Fibroblast of villous mesenchyme (primary cell): ENCODE measurements at places on chromosomes 3 and 15.

GRCh38 chr3:10195366-10196089 lies 30.8 kb downstream of the IRAK2 start:
- DNase-seq = no peak

DNA sequence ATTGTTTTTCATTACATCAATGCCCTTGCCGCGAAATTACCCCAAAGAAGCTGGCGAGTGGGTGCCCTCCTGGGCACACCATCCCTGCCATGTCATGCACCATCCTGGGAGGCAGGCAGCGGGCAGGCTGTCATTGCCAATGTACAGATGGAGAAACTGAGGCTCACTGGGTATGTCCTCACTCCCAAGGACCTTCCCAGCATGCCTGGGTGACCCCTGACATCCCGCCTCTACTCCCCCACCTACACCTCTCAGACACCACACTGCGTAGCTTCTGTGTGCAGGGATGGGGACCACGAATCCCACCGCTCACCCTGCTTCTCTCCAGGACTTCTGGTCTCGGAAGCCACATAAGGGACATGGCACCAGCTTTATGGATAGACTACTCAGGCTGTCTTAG lies 41.0 kb upstream of the SLC41A3 start:
- DNase-seq = no peak

DNA sequence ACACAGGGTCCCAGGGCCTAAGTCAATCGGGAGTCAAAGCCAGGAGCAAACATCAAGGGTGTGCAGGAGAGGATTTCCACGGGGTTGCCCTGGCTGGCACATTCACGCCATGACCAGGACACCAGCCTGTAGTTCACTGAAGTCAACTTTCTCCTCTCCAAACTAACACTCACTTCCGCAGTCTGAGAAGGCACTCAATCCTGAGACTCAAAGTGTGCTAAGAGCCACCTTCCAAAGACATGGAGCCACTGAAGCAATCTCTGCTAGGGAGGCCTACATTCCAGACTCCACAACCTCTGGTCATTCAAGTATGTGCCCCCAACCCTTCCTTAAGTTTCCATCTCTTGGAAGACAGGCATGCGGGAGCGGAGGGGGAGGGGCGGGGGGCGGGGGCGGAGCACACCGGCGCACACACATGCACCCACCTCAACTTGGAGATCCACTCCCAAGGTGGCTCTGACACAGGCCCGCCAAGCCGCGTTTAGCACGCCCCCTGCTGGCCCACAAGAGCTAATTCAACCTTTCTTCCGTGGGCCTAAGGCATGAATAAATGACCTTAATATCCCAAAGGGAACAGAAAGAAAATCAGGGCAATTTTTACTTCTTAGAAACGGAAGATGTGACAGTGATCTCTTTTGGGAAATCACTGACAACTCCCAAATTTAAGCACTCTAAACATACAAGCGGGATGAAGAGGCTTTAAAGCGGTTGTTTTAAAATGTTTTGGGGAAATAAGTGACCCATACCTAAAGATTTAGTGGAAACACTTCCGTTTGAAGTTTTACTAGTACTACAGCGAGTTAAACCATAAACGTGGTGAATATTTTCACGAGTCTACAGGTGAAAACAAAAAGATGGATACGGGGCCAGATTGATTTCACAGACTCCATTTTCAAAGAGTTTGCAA lies 162.5 kb upstream of the CHRNA7 start:
- DNase-seq = peak; percentile 28

- DNase-seq = no peak
Observed at GRCh38 chr3:150107429-150108175, 136.9 kb upstream of the PFN2 start.

GRCh38 chr3:98697225-98697624 lies 65.9 kb upstream of the ST3GAL6 start:
- DNase-seq = no peak

- no peak for DNase-seq
Observed at GRCh38 chr15:96487245-96487644, 156.7 kb downstream of the NR2F2 start.

- no peak for DNase-seq
Observed at GRCh38 chr3:101665357-101665756, 11.6 kb downstream of the ZBTB11 start.

GRCh38 chr3:143120716-143121240 lies 1.2 kb downstream of the CHST2 start:
- DNase-seq = no peak

DNA sequence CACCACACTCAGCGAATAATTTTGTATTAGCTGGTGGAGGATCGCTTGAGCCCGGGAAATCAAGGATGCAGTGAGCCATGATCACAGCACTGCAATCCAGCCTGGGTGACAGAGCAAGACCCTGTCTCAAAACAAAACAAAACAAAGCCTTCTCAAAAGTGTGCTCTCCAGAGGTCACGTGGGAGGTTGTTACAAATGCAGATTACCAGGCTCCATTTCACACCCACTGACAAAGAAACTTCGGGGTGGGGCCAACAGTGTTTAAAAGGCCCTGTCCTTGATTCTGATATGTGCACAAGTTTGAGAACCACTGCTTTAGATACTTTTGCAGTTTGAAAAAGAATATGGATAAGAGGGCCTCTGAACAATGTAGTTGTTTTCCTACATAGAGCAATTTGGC lies 80.5 kb downstream of the UBE2E2 start:
- DNase-seq = no peak

- no peak for DNase-seq
Observed at GRCh38 chr3:5972586-5972985, 785.1 kb downstream of the EDEM1 start.

- DNase-seq = peak; percentile 58
Observed at GRCh38 chr3:57160076-57160764, 4.9 kb downstream of the IL17RD start.

- no peak for DNase-seq
Observed at GRCh38 chr3:13294442-13295351, 125.4 kb downstream of the NUP210 start.

- DNase-seq = no peak
Observed at GRCh38 chr15:42140383-42141070, 15.9 kb downstream of the PLA2G4F start.

- no peak for DNase-seq
Observed at GRCh38 chr3:102715030-102715697, 280.3 kb downstream of the ZPLD1 start.

- DNase-seq = peak; percentile 99
Observed at GRCh38 chr3:139302084-139302800, 41.6 kb upstream of the MRPS22 start.

DNA sequence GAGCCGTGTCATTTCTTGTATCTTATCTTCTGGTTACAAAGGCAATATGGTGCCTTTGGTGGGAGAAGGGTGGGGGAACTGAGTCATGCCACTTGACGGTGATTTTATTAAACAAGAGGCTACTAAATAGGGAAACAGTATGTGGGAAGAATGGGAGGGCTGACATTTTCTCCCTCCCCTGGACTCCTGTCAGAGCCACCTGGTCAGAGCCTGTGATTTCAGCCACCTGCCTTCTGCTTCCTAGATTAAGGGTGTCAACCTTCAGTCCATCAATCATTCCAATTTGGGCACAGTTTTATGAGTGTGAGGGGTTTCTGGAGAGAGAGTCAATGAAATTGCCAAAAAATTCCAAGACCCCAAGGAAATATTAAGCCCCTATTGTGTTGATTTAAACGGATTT lies 87.4 kb downstream of the CHDH start:
- DNase-seq = no peak

- no peak for DNase-seq
Observed at GRCh38 chr3:24614359-24614758, 119.7 kb upstream of the THRB start.

DNA sequence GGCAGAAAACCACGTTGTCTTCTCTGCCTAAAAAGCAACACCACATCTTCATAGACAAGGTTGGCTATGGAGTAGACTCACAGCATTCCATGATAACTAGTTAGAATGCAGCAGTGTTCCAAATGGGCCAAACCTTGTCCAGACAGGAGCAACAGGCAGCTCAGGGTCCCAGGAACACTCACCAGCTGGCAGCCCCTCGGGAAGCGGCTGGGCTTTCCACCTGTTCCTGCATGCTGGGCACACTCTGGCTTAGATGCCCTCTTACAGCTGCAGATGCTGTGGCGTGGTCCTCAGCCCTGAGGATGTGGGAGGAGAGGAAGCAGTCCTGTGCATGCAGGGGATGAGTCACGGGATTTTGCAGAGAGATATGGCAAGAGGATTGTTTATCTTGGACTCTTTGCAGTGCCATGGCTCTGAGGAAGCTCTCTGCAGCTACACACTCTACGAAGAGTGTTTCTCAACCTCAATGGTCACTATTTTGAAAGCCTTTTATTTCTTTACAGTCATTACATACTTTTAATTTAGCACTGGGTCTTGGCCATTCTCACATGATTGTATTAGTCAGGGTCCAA lies 11.3 kb downstream of the NRROS start:
- peak; percentile 95 for DNase-seq

- DNase-seq = peak; percentile 12
Observed at GRCh38 chr15:72315706-72316370, 4.1 kb downstream of the CELF6 start.

- peak; percentile 73 for DNase-seq
Observed at GRCh38 chr3:152159328-152159727, 109.4 kb upstream of the MBNL1 start.

DNA sequence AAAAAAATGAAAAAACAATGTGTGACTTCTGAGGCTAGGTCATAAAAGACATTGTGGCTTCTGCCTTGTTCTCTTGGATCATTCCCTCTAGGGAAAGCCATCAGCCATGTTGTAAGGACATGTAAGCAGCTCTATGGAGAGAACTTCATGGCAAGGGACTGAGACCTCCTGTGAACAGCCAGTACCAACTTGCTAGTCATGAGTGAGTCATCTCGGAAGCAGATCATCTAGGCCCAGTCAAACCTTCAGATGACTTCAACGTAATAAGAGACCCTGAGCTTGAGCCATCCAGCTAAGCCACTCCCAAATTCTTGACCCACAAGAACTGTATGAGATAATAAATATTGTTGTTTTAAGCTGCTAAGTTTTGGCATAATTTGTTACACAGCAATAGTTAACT lies 4.9 kb downstream of the MON1A start:
- peak; percentile 34 for DNase-seq

- DNase-seq = no peak
Observed at GRCh38 chr3:46576879-46577278, 10.8 kb upstream of the LRRC2 start.

DNA sequence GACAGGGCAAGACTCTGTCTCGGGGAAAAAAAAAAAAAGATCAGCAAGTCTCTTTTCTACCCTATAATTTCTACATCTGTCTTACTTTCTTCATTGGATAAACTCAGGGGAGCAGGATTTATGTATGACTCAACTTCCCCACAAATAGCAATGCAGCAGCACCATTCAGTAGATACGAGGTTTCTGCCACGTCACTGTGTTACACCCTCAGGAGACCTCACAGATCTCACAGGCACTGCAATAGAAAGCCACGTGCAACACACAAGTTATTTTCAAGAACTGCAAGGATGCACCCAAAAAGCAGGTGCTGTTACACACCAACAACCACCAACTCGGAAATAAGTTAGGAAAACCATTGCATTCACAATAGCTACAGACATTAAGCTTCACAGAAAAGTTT lies 30.2 kb downstream of the TSPAN3 start:
- no peak for DNase-seq

GRCh38 chr3:373193-373779 lies 176.7 kb downstream of the CHL1 start:
- no peak for DNase-seq

DNA sequence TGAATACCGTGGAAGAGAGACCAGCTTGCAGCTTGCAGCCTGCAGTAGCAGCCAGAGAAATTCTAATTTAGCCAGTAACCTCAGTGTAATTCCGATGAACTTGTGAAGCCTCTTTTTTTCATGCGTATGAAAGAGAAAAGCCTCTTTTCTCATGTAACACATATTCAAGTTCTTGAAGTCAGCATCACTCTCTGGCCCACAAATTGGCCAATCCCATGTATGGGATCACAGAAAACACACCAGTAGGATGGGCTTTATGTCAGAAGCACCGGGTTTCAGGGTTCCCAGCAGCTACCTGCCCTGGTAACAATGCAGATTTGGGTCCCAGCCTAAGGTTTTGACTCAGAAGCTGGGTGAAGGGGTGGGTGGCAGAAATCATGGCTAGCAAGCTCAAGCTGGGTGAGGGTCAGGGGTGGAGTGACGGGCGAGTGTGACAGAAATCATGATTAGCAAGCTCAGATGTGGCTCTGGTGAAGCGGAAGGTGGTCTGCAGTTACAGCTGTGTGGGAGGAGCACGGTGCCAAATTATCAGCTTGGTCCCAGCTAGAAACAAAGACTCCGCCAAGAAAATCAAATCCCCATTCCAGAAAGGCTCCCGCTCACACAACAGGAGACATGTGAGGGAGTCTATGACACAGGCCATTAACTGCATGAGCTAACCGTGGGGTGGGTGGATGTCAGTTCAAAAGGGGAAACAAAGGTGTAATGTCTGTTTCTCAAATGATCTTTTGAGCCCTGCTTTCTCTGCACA lies 86.6 kb downstream of the SNRK start:
- DNase-seq = no peak

DNA sequence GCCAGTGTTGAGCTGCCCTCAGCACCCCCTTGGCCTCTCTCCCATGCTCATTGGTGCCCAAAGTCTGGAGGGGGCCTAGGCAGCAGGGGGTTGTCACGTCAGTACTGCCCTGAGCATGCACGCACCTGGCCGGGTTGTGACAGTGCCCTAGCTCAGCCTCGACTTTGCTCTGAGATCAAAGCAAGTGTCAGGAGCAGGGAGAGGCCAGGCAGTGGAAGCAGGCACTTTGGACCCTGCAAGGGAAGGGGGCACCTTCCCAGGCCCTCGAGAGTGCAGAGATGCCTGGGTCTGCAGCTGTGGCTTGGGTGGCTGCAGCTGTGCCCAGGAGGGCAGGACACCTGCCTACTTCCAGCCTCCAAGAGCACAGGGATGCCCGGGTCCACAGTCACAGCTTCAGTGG lies 561.3 kb downstream of the NLGN1 start:
- DNase-seq = no peak

DNA sequence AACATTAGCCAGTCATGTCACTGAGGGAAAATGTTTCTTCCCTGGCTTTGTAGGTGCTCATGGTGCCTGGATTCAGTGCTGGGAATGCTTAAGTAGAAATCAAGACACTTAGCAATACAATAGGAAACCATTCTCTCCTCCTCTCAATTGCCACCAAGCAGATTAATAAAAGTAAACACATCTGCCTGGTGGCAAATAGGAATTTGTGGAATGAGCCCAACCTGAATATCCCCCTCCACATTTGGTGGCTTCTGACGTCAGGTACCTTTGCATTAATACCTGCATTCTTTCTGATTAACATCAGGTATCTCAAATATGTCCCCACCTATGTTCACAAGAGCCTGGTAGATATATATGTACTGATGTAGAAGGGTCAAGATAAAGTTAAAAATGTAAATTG lies 42.7 kb downstream of the PPP2R3A start:
- no peak for DNase-seq

DNA sequence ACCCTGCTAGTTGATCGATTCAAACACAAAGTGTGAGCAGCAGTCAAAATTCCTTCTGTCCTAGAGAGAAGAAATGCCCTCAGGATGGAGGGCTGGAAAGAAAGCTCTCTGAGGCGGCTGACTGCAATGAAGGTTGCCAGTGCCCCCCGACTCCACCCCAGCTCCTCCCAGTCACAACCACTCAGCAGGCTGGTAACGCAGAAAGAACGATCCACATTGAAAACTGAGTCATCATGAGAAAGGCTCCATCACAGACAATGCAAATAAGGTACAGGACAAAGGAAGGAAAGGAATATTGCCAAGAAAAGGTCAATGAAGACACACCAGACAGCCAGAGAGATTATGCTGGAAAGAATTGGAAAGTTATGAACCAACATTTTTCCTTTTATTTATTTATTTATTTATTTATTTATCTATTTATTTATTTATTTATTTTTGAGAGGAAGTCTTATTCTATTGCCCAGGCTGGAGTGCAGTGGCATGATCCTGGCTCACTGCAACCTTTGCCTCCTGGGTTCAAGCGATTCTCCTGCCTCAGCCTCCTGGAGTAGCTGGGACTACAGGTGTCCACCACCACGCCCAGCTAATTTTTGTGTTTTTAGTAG lies 17.4 kb upstream of the VGLL4 start:
- DNase-seq = no peak
